Foreskin fibroblast (primary cell): ENCODE measurements at places on chromosomes 1 and 21.

DNA sequence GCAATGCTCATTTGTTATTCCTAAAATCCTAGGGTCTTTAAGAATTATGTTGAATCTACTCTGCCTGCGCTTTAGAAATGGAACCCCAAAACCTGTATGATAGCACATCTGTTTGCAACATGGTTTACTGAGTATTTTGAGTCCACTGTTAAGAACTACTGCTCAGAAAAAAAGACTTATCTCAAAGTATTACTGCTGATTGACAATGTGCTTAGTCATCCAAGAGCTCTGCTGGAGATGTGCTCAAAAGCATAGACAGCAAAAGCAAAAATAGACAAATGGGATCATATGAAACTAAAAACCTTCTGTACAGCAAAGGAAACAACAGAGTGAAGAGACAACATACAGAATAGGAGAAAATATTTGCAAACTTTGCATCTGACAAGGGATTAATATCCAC is 107.0 kb downstream of the CTH start:
- DNase-seq: no peak

DNA sequence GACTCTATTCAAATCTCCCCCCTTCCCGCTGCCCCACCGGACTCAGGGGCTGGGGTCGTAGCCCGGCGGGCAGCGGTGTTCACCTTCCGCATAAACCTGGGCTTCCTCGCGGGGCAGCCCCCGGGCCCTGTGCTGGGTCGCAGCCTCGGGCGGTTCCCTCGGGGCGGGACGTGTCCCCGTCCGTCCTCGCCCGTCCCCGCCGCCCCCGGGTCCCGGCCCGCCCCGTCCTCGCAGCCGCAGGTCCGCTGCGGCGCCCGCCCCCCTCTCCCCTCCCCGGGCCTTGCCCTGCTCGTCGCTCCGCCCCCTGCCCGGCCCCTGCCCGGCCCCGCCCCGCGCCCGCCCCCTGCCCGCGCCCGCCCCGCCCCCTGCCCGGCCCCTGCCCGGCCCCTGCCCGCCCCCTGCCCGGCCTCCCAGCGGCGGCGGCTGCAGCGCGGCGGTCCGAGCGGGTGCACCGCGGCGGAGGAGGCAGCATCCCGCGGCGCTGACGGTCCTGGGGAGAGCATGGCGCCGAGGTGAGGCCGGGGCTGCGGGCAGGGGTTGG is at the start of gene COL18A1:
Gene COL18A1 (plus strand): TSS at position 436 of the 541 bp plus-strand sequence. CDS start 66 bp downstream, at position 502.
- DNase-seq: peak; percentile 73

GRCh38 chr21:32562426-32562825 is 22.9 kb downstream of the TCP10L start:
- peak; percentile 92 for DNase-seq

- DNase-seq: no peak
Measured at GRCh38 chr1:85756864-85757263, 48.6 kb upstream of the ZNHIT6 start.

GRCh38 chr1:214552174-214552608 is 789 bp upstream of the PTPN14 start:
- DNase-seq: peak; percentile 80

GRCh38 chr21:16535102-16535422 is 805.3 kb downstream of the USP25 start:
- DNase-seq: peak; percentile 81

DNA sequence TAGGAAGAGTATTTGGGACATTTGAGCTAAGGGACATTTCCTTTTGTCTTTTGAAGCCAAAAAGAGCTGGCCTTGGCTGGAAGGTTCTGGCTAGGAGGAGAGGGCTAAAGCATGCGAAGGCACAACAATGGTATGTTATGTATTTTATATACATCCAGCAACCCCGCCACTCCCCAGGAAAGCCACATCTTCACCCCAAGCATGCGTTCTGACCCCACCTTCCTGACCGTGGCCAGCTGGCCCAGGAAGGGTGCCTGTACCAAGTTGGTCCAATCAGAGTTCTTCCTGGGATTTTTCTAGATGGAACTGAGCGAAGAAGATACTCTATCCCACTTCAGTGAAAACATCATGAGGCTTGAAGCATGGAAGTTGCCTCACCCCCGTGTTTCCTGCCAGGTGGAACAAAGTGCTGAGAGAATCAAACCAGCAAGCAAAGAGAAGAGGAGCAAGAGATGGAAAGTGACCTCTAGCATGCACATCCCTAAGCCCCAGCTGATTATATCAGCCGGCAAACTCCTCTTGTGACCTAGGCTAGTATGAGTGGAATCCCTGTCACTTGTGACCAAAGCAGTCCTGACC is 82.7 kb downstream of the BCAR3 start:
- no peak for DNase-seq

GRCh38 chr1:1123581-1124507 is 8.0 kb upstream of the C1orf159 start:
- peak; percentile 58 for DNase-seq

- DNase-seq: no peak
Measured at GRCh38 chr1:7422561-7422960, 348.5 kb upstream of the VAMP3 start.

GRCh38 chr21:40333731-40334130 is 466.5 kb downstream of the PCP4 start:
- DNase-seq: no peak

DNA sequence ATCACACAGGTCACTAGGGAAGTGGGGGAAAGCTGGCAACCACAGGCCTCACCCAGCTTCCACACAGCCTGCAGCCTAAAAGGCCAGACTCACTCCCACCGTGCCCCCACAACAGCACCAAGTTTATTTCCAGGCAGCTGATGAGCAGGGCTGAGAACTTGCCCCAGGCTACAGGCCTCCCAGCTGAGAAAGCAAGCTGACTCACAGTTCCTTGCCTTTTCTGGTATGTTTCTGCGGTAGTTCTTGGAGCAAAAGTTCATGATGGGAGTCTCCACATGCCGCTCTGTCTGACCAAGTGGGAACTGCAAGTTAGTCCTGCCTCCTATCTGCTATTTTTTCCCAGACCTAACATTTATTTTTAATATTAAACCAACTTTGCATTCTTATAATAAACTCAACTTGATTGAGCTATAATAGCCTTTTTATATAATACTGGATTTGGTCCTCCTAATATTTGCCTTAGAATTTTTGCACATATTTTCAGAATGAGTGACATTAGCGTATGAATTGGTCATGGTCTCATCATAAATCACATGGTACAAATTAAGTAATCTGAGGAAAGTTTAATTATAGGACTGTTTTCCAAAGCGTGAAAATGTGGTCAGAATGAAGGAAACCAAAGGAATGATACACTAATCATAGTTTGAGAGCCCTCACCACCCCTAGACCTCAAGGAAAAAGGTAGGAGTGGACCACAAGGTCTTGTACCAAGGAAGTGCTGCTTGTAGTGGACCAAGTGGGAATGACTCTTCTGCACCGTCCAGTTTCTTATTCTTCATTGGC is 30.7 kb downstream of the RPAP2 start:
- DNase-seq: peak; percentile 44
